Bronchial epithelial cell (primary cell): ENCODE measurements at places on chromosomes 4 and X.

DNA sequence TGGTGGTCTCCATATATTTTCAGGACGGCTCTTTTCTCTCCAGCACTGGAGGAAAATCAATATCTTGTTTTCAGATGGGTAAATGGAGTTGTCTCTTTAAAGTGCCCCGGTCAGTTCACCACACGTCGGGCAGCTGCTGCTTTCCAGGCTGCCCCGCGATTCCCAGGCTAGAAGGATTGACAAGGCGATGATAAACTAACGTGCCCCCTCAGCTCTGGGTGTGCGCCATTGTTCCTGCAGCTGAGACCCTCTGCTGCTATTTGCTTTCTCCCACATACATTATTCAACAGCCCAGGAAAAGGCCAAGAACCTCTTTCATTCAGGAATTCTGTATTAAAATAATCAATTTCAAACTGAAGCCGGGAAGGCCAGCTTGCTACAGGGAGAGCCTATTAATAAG, 254.5 kb downstream of the SOX3 start:
- no peak for DNase-seq

DNA sequence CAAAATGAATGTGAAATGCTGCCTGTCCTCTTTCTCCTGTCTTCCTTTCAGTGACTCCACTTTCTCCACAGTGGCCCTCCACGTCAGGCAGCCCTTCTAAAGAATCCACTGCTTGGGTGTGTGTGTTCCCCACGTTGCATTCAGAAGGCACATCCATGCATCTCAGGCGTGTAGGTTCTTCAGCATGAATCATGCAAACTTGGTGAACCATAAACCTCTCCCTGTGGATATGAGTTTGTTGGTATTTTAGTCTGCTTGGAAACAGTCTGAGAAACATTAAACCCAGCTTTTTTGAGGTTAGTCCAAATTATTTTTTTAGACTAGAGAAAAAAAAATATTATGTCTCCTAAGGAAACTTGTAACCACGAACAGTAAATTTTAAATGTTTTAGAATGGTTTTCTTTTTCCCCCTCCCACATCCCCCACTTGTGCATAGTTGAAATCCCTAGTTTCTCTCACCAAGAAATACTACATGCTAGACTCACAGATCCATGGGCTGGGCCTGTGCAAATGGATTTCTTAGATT, 251.6 kb downstream of the CBR4 start:
- DNase-seq, result peak; percentile 70

DNA sequence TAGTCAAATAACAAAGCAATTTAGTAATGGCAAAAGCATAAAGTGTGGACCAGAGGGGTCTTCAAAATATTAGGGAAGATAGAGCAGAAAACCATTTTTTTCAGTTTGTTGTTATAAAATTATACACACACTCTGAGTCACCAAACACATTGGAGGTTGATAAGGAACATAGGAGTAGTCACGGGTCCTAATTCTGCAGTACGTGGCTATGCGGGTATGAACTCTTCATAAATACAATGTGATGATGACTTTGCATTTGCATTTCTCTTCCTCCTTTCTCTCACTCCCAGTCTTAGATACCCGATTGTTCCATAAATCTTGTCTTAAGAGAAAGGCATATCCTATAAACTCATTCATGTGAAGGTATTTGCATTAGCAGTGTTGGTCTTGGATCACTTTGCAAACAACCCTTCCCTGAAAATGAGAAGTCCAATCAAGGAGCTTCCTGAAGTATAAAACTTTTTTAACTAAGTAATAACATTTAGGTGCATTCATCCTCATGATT, 223.6 kb downstream of the PALLD start:
- no peak for DNase-seq

GRCh38 chr4:18686338-18687037, 664.9 kb upstream of the LCORL start:
- no peak for DNase-seq

DNA sequence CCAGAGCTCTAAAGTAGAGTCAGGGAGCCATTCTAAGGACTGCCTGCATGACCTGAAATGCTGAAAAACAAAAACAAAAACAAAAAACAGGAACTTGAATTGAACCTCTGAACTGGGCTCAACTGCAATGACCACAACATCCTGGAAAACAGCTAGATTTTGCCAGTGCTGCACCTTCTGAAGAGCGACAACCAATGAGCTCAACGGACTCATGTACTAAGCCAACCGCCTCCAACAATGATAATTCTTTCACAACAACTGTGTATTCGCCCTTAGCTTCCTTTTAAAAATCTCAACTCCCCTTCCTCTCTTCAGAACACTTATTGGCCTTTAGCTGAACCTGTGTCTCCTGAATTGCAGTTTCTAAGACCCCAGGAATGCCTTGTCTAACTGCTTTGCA, 69.8 kb downstream of the HAUS3 start:
- DNase-seq, result no peak

- no peak for DNase-seq
Observed at GRCh38 chrX:19176901-19177630, 54.8 kb upstream of the ADGRG2 start.

- DNase-seq, result peak; percentile 70
Observed at GRCh38 chrX:107718156-107718621, 57.4 kb downstream of the TSC22D3 start.

DNA sequence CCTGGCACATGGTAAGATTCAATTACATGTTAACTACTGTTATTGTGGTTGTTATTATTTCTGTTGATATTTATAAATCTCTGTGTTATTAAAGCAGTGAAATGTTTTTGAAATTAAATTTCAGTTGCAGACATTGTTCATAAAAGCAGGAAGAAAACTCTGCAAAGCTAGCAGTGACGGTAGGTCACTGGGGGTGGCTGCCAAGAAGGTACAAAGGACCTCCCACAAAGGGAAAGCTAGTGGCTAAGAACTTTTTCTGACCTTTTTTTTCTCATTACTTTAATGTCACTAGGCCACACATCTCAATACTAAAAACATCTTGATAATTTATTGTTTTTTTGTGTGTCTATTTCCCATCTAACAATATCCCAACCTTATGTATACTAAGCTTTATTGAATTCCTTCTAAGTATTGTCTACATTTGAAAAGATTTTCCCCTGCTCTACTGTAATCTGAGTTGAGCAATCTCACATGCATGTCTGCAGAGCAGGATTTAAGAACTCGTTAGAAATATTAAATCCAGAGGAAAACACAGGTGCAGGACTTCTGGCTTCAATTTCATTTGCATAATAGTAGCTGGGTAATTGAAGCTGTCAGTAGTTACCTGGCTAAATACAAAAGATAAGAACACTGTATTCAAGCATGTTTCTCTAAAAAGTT, 197.3 kb downstream of the CFAP299 start:
- no peak for DNase-seq

DNA sequence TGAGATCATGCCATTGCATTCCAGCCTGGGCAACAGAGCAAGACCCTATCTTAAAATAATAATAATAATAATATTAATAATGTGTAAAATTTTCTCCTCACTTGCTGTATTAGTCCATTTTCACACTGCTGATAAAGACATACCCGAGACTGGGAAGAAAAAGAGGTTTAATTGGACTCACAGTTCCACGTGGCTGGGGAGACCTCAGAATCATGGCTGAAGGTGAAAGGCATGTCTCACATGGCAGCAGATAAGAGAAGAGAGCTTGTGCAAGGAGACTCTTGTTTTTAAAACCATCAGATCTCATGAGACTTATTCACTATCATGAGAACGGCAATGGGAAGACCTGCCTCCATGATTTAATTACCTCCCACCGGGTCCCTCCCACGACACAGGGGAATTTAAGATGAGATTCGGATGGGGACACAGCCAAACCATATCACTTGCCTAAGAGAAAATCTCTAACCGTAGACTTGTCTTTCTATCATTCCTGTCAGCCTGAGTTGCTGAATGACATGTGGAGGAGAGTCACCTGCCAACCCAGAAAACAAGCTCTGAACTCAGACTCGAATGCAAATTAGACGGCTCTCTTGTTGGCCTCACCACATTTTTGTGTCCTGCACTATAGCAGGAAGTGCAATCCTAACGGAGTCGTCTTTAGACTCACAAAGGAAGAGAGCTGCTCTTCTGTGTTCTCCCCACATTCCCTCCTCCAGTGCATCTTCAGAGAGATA, 51.9 kb upstream of the DCTD start:
- DNase-seq, result no peak

DNA sequence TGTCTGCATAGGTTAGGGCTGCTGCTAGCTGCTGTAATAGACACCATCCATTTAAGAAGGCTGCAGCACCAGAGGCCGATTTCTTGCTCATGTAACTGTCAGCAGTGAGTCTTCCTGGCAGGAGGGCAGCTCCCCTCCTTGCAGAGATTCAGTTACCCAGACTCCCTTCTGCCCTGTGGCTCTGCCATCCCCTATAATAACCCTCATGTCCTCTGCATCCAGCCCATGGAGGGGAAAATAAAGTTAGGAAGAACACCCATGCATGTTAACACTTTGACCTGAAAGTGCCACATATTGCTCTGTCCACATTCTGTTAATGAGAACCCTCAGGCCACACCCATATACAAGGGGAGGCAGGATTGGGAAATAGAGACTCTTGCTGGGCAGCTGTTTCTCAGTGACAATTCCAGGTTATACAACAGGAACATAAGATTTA, 5.4 kb downstream of the STBD1 start:
- DNase-seq, result no peak

DNA sequence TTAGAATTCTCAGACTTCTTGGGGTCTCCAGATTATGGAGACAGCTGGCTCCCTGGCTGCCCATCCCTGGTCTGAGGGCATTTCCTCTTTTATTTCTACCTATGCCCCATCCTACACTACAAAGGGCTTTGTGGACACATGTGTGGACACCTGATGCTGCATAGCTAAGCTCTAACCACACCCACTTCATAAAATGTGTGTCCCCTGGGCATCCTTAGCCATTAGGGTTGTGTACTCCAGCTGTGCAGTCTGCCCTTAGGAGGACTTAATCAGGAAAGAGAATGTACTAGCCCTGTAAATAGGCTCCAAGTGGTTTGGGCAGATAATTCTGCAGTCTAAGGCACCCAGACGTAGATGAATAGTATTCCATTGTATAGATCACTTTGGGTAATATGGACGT, 47.0 kb downstream of the COQ2 start:
- DNase-seq, result no peak

DNA sequence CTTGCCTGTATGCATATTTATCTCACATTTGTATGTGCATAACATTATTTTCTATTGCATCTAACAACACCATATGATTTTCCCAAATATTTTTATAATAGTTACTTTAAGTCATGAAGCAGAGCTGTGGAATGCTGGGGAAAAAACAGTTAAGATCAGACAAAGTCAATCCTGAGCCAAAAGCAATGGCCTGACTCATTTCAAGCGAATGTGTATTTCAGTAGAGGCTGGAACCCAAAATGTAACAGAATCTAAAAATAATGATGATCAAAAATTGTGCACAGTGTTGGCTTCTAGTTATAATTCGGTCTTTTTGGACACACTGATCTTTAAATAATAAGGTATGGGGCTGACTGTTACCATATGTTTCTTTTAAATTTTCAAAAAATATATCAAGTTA, 516.2 kb upstream of the ADGRL3 start:
- DNase-seq, result no peak

GRCh38 chrX:5388087-5388486, 840.6 kb downstream of the NLGN4X start:
- no peak for DNase-seq
